ENCODE measurements at places on chromosomes 3 and 15.

GRCh38 chr3:48467473-48468267, 21.1 kb downstream of the ATRIP start:
- DNase-seq = no peak

DNA sequence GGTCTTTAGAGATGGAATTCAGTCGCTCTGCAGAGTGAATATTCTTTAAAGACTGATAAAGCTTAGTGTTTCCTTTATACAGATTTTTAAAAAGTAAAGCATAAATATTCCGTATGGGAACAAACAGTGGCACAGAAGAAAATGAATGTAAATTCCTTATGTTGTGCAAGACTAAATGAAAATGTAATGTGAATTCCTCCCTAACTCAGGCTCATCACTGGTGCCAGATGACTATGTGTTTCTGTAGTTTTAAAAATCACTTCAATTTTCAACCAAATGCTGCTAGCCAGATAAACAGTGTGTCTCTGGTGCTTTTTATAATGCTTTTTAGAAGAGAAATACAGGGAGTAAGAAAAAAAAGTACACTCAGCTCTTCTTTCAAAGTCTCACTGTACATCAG, 154.8 kb upstream of the SNTN start:
- no peak for DNase-seq

DNA sequence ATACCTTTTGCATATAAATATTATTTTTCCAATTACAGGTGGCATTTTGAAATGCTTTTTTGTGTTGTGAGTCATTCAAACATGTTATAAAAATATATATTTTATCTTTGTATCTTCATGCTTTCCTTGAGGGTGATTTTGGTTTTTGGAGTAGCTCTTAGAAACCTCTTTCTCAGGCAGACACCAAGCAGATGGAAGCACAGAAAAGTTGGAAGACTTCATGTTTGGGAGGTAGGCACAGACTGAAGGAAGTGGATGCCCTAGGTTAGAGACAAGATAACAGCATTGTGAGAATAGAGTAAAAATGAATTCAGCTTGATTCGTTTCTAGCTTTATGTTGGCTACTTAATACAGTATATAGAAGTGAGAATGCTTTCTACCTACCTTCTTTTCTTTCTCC, 338.3 kb downstream of the NLGN1 start:
- no peak for DNase-seq

DNA sequence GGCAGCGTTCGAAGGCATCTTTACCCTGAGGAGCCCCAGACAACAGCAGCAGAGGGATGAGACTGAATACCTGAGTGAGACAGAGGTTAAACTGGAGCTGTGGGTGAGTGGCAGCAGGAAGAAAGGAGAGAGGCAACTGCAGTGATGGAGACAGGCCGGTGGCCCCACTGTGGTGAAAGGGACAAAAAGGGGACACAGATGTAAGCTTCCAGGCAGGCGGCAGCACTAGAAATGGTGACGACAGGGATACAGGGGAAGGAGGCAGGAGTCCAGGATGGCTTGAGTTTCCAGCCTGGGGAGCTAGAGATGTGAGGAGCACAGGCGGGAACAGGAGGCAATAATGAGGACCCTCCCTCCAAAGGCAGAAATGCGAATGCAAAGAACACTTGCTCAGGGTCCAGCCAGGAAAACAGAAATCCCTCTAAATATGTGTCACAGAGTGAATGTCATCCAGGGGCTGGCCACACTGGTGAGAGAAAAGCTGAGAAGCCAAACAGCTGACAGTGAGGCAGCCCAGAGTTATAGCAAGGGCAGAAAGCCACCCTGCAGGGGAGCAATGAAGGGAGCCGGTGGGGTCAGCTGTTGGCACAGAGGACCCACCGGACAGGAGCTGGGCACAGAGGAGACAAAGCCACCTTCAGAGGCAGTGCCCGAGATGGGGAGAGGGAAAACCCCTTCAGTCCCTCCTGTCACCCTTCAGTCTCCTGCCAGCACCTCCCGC, 70.1 kb downstream of the TBC1D2B start:
- DNase-seq = no peak

DNA sequence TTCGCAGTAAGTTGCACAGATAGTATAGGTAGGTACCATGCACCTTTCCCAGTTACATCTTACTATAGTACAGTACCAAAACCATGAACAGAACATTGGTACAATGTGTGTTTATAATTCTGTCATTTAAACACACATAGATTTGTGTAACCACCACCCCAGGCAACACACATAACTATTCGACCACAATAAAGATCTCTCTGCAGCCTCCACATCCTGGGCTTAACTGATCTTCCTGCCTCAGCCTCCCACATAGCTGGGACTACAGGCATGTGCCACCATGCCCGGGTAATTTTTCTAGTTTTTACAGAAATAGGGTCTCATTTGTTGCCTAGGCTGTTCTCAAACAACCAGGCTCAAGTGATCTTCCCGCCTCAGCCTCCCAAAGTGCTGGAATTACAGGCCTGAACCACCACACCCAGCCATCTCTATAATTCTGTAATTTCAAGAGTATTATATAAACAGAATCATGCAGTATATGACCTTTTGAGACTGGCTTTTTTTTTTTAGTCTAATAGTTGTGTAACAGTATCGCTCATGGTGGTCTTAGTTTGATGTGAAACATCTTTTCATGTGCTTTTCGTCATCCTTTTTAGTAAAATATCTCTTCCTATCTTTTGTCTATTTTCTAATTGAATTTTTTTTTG, 13.3 kb upstream of the TMF1 start:
- no peak for DNase-seq

DNA sequence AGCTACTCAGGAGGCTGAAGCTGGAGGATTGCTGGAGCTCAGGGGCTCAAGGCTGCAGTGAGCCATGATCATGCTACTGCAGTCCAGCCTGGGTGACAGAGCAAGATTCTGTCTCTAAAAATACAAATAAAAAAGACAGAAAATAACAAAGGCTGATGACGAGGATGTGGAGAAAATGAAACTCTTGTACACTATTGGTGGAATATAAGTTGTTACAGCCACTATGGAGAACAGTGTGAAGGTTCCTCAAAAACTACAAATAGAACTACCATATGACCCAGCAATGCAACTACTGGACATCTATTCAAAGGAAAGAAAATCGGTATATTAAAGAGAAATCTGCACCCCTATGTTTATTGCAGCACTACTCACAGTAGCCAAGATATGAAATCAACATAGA, 526.7 kb upstream of the NAALADL2 start:
- DNase-seq = no peak

- DNase-seq = no peak
These were observed 303.1 kb downstream of the RPLP1 start for GRCh38 chr15:69755551-69756310.

- peak; percentile 66 for DNase-seq
These were observed 198.3 kb downstream of the ADAMTS9 start for GRCh38 chr3:64489361-64490044.

DNA sequence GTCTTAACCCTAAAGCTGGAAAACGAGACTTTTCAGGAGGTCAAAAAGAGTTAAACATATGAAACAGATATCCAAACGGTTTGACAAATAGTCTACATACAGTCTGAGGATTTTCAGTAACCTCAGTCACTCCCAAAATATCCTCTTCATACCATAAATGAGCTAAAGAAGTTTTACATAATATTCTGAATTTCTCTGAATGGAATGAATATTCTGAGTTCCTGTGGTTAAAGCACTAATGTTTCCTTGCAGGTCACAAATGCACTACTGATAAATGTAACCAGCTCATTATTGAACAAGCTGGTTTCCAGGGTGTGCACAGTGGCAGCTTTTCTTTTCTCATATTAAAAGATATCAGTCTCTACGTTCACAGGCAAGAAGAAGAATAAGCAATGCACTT, 137.4 kb upstream of the POU1F1 start:
- no peak for DNase-seq

DNA sequence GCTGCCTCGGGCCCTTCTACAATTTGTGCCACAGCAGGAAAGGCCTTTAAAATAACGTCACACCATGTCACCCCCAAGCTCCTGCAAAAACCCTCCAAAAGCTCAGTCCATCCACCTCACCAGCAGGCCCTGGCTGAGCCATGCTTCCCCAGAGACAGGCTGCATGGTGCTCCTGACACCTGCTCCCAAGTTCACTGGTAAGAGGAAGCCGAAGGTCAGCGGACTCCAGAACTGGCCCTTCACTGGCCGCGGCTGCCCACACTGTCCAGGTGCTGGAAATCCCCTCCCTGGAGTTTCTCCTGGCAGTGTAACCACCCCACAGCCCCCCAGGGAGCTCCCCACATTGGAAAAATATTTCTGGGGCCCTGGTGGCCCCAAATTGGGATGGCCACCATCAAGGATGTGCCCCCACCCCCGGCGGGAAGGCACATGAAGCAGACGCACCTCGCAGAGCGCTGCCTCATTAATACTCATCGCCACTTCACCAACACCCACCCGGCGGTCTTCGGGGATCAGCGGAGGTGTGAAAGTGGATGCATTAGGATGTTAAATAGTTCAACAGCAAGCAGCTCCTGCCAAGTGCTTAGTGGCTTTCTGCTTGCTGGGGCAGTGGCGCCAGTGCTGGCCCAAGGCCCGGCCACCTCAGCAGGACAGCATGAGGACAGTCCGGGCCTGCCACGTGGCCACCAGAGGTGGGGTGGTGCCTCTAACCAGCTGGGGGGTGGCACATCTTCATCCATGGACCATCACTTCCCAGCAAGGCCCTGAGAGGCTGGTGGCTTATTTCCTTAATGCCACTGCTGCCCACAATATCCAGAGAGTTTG, 146.1 kb upstream of the IQSEC1 start:
- DNase-seq = no peak

GRCh38 chr15:100016632-100017031, 283.4 kb upstream of the LYSMD4 start:
- DNase-seq = no peak

- no peak for DNase-seq
These were observed 23.2 kb downstream of the MRPS25 start for GRCh38 chr3:15041950-15042349.

DNA sequence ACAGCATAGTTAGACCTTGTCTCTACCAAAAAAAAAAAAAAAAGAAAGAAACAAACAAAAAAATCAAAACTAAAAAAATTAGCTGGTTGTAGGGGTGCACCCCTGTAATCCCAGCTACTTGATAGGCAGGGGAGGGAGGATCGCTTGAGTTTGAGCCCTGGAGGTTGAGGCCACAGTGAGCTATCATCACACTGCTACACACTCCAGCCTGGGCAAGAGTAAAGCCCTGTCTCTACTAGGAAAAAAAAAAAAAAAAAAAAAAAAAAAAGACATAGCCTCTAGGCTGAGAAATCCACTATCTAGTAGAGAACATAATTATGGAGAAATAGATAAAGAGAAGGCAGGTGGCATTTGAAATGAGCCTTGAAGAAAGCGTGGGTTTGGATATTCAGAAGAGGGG, 2.2 kb upstream of the CHRNA5 start:
- DNase-seq = no peak

GRCh38 chr15:70379938-70380883, 282.5 kb upstream of the TLE3 start:
- DNase-seq = peak; percentile 53

DNA sequence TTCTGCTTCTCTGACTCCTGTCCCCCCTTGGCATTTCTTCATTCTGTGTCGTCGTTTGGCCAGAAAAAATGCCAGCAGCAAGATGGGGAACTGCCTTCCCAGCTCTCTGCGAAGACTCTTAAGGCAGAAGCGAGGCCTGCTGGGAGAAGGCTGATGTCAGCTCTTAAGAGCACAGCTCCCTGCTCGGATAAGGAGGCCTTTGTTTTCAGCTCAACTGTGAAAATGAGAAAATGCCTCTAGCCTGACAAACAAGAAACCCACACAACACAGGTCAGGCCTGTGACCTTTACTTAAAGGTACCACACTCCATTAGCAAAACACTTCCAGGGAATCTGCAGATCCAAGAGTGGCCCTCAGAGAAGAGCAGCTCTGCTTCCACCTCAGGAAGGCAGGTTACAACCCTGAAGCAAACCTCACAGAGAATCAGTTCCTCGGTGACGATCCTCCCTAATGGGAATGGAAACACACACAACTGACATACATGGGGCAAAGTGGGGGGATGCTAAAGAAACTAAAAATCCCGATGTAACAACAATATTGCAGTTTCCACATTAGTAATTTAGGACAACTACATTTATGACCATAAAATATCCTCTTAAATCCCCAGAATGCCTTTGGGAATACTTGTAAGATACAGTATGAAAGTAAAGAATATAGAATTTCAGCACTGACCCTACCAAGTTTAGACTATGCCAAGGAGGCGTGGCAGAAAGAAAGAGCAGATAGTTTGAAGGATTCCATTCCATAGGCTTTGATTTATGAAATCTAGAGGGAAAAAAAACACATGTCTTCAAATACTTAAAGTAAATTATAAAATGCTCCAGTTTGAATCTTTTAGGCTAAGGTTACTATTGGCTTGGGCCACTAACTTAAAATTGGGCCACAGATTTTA, 52.1 kb downstream of the VGLL4 start:
- DNase-seq = peak; percentile 85

DNA sequence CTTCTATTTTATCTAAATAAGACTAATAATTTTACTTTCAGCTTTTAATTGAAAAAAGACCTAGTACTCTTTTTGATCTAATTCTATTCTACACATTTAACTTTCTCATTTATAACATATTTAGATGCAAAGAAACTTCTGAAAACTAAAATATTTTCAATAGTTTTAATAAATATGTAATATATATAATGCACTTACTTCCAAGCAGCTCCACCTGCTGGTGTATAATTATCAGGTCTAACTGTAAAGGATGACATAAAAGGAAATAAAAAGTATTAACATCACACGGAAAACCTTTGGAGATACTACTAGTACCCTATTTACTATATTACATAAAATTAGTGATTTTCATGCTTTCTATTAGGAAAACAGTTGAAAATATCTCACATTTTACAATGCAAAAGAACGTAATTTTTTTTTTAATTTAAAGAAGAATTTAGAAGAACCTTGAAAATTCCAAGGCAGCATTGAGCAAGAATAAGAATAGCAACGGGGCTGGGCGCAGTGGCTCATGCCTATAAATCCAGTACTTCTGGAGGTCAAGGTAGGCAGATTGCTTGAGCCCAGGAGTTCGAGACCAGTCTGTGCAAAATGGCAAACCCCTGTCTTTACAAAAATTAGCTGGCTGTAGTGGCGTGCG, 10.2 kb downstream of the PLSCR5 start:
- DNase-seq = no peak

DNA sequence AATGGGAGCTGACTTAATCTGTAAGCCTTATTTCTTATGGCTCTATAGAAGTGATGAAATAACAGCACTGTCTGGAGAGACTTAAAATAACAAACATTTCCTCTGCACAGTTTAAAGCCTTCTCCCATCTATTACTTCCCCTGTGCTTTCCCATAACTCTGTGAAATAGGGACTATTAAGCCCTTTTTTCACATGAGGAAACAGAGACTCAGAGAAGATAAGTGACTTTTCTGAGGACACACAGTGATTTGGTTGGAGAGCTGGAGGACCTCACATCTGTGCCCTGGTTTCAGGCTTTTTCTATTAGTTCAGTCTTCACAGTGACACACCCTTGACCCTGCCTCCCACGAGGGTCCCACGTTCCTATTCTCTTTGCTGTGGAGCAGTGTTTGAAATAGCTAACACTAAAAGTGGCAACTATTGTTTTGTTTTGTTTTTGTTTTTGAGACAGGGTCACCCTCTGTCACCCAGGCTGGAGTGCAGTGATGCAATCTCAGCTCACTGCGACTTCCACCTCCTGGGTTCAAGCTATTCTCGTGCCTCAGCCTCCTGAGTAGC, 82.9 kb downstream of the ST6GAL1 start:
- DNase-seq = no peak

Measured in sigmoid colon (tissue), 7 donors.